Right ventricle myocardium inferior (tissue), 1 donor: ENCODE measurements at places on chromosomes 5 and 9.

DNA sequence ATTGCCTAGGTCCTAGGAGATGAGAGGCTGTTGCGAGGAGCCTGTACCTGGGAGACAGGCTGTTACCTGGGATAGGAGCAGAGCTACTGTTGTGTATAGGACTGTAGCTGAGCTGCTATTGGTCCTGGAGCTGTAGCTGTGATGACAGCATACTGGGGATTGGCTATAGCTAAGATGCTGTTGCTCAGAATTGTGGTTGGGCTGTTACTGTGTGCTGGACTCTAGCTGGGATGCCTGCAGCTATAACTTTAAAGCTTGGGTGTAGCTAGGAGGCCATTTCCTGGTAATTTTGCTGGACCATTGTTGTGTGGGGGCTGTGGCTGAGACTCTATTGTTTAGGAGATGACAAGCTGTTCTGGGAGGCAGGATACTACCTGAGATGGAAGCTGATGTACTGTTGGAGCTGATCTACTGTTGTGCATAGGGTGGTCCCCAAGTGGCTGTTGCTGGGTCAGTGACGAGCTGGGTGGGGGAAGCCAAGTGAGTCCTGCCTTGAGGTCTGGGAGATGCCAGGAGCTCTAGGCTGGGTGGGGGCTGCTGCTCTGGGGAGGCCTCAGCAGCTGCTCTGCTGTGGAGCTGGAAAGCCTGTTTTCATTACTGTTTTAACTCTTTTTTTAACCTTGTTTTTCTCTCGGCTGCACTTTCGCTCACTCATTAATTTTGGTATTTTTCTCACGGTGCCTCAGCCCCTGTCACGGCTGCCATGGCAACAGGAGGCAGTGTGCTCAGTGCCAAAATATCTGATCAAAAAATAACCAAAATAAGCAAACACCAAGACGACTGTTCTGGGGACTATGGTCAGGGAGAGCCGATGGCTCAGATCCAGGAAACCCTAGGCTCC lies 3.0 kb upstream of the PCDH1 start:
- no peak for DNase-seq

DNA sequence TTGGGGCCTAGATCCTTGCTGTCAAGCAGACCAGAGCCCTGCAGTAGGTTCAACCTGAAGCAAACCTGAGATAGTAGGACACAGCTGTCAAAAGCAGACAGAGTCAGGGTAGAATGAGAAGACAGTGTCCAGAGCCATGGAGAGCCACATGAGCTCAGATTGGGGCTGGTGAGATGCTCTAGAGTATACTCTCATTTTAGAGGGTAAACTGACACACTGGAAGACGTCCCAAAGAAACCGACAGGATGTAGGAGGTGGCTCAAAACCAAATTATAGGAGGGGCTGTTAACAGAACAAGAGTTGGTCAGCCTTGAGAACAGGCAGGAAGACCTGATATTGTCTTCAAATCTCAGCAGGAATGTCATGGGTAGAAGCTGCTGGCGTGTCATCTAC lies 11.5 kb downstream of the CCDC69 start:
- no peak for DNase-seq

- peak; percentile 81 for DNase-seq
These were observed 7.7 kb downstream of the RALGDS start for GRCh38 chr9:133113163-133113948.

DNA sequence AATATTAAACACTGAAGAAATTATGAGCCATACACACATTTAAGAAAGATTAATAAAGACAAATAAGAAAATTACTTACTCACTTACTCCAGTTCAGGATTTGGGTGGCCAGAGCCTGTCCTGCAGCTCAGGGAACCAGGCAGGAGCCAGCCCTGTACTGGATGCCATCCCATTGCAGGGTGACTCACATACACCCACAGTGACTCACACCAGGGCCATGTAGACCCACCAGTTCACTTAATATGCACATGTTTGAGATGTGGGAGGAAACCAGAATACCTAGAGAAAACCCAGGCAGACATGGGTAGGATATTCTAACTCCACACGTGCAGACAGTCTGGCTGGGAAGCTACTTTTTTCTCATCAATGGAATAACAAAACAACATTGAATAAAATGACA lies 49.6 kb upstream of the ADRB2 start:
- no peak for DNase-seq

- DNase-seq, result no peak
These were observed 91.1 kb upstream of the RNF180 start for GRCh38 chr5:64074533-64074932.

GRCh38 chr9:138053996-138054752 lies 176.6 kb downstream of the CACNA1B start:
- DNase-seq, result no peak

- no peak for DNase-seq
These were observed 20.7 kb upstream of the JADE2 start for GRCh38 chr5:134504629-134505300.

- DNase-seq, result no peak
These were observed 194.0 kb downstream of the PDZD2 start for GRCh38 chr5:31832966-31833365.

- no peak for DNase-seq
These were observed 17.6 kb downstream of the FAM169A start for GRCh38 chr5:74848553-74849025.

DNA sequence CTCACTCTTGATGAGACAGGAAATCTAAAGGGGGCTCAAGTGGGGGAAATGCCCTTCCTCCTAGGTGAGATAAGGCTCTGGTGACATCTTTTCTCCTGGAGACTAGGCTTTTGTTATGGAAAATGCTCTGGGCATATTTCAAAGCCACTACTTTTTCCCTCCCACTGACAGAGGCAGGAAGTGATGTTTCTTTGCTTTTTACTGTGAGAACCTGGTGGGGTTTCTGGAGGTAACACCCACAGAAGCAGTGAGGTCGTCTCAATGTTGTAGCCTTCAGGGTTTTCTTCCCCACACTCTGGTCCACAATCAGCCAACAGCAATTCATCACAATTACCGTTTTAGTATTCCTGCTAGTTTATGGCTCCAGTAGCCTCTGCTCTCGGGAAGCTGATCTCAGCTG lies 41.4 kb upstream of the FAM240B start:
- DNase-seq, result no peak

- DNase-seq, result no peak
These were observed 629.8 kb downstream of the EFNA5 start for GRCh38 chr5:107040907-107041306.

GRCh38 chr5:39624268-39624886 lies 199.6 kb upstream of the DAB2 start:
- DNase-seq, result no peak

GRCh38 chr9:71037521-71037920 lies 83.9 kb downstream of the TRPM3 start:
- DNase-seq, result no peak

DNA sequence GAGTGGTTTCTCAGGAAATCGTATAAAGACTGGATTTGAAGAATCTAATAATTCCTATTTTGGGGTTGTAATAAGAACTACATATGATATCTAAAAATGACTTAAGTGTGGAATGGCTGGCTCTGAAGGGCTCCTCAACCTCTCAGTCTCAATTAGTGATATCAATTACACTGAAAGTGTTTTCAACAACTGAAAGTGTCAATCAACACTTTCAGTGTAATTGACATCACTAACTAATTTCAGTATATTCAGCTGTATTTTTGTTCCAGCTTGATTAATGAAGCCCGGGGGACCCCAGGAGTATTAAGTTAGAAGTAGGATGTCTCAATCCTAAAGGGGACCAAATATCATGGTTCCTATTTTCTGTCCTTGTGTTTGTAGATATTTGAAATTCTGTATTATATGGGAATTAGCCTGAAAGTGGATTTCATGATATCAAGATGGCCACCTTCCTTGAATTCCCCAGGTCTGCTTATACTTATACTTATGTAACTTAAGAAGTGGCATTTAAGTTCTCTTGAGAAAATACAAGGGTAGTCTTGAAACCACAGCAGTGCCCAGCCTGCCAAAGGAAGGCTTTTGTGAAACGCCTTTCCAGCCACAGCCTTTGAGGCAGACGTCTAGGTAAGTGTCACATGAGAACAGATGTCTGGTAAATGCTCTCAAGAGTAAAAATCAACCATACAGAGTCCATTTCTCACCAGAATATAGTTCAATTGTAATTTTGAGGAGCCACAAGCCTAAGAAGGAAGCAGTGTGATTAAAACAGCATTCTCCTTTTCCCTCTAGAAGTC lies 4.6 kb downstream of the BASP1 start:
- no peak for DNase-seq

GRCh38 chr5:73709536-73710129 lies 83.6 kb downstream of the ARHGEF28 start:
- DNase-seq, result no peak

DNA sequence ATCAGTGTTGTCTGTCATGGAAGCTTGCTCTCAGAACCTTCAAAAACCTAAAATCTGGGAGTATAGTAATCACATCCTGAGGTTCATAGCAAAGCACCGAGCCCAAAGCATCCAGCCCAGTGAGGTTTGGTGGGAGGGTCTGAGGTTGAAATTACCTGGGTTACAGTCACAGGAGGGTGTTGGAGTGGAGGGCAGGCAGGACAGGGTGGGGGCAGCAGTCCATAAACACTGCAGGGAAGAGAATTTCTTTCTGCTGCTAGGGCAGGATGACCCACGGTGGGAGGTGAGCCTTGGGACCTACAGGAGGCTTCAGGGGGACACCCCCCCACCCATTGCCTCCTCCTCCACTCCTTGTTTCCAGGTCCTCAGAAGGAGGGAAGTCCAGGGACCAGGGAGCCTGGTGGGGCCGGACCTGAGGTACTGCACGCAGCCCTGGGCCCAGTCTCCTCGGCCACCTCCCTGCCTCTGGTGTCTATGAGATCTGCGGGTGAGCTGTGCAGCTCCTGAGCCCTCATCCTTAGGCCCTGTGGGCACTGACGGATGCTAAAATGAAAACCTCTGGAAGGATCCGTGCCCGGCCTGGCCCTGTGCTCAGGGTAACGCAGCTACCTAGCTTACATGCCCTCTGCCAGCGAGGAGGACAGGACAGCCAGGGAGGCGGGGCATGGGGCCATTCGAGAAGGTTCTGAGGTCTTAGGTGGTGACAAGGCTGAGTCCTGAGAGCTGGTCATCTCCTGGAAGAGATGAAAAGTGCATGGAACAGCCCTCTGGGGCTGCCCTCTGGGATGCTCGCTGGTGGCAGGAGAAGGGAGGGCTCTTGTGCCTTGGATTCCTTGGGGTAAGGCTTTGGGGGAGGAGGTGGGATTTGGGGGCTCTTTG lies 1.8 kb upstream of the ADCY2 start:
- DNase-seq, result no peak

- no peak for DNase-seq
These were observed 615 bp downstream of the PSMD5 start for GRCh38 chr9:120841930-120842684.

DNA sequence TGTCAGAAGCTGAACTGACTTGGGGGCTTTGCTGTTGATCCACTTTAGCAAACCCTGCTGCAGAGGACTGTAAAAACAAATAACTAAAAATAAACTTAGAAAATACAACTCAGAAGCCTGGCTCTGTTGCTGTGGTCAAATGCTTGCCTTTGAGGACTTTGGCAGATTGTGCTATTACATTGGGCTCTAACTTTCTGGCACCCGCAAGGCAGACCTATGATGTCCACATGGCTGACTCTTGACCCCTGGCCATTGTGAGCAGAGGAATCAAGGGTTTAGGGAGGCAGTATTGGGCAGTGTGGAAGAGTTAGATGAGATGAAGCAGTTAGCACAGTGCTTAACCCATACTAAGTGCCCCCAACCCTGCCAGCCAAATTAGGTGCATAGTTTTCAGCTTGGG lies 34.0 kb downstream of the OTULIN start:
- DNase-seq, result no peak

GRCh38 chr5:109688630-109688969 lies 1.1 kb upstream of the MAN2A1 start:
- no peak for DNase-seq

DNA sequence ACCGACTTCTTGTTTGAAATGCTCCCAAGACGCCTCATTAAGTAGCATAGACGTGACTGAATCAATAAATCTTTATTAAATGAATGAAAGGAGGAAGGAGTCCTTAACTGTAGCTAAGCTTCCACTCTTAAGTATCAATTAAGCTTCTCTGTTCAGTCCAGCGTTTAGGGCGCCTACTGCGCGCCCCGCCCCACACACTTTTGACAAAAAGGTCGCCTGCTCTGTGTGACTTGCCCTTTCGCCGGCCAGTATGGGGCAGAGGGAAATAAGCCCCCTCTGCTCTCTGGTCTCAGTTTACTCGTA lies 662 bp upstream of the DOLPP1 start:
- no peak for DNase-seq

- DNase-seq, result no peak
These were observed 33.5 kb downstream of the OR1J1 start for GRCh38 chr9:122444041-122444733.

GRCh38 chr9:37410354-37410861 lies 12.1 kb upstream of the GRHPR start:
- DNase-seq, result no peak

DNA sequence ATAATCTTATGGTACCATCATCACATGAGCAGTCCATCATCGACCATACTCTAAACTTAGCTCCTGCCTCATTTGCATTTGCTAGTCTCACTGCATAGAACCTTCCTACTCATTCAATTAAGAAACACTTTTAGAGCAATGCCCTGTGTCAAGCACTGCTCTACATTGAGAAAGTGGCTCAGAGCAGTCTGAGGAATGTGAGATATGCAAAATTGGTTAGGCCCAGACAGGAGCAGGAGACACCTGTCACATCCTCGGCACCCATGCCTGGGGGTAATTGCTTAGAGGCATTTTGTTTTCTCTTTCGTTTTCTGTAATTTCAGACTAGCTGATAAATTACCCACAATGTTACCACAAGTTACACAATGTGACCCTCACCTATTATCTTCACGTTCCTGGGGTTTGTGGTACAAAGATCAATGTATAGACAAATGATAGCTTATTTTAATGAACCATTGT lies 4.9 kb upstream of the RARS1 start:
- DNase-seq, result no peak

GRCh38 chr5:181217111-181217802 lies 5.8 kb upstream of the TRIM41 start:
- DNase-seq, result no peak

- no peak for DNase-seq
These were observed 82.1 kb downstream of the SLF1 start for GRCh38 chr5:94700592-94700991.

GRCh38 chr5:472076-472655 lies 29.2 kb downstream of the EXOC3 start:
- peak; percentile 60 for DNase-seq

GRCh38 chr5:79857714-79858409 lies 133.2 kb downstream of the MTX3 start:
- DNase-seq, result no peak

GRCh38 chr5:149794041-149794440 lies 63.9 kb downstream of the PPARGC1B start:
- DNase-seq, result no peak

DNA sequence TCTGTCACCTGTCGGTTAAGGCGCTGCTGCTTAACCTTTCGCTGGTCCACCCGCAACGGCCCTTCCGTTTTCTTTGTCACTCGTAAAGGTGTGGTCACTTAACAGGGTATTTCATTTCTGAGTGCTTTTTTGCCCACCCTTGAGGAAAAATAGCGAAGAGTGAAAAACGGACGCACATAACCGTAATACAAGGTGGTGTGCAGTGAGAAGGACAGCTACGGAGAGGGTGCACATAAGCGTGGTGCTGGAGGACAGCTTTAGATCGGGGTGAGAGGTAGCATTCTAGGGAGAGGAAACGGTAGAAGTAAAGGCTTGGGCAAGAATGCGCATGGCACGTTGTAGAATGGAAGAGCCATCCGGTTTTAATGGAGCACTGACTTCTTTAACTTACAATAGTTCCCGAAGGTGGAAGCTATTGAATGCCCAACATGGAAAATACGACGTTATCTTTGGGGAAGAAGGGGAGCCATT lies 761 bp downstream of the CCT5 start:
- no peak for DNase-seq

GRCh38 chr9:107131108-107131799 lies 151.8 kb upstream of the RAD23B start:
- DNase-seq, result no peak

- no peak for DNase-seq
These were observed 1.6 kb downstream of the MED27 start for GRCh38 chr9:132077881-132078698.
